ENCODE measurements at places on chromosomes 2 and 18. TPM values are rescaled to one million over a fixed set of nuclear protein-coding genes. Genes with fewer than 3 reads are reported as not detected.

DNA sequence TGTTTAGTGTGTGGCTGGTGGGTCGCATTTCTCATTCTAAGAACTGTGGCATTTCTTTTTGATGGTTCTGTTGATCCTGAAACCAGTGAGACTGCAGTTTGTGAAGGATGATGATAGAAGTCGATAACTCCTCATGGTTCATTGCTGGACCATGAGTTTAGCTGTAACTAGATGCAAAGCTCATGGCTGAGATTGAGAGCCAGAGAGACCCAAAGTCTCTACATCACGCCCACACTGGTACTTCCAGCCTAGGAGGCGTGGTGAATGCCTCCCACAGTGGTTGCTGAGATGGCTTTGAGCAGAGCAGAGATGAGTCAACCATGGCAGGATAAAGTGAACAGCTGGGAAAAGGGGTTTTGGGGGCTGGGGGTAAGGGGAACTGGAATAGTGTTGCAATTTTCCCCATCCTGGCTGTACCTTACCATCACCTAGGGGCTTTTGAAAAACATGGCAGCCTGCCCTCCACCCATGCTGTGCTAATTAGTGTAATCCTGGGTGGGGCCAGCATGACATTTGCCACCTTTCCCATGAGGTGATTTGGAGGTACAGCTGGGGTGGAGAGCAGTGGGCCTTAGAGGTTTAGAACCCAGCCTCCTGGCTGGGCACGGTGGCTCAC is 24.1 kb downstream of the INPP4A start:
- no peak for DNase-seq

- no peak for DNase-seq
Measured at GRCh38 chr2:127104881-127105655, 1.9 kb downstream of the BIN1 start.

- DNase-seq: no peak
Measured at GRCh38 chr2:192286093-192286701, 91.5 kb upstream of the TMEFF2 start.

DNA sequence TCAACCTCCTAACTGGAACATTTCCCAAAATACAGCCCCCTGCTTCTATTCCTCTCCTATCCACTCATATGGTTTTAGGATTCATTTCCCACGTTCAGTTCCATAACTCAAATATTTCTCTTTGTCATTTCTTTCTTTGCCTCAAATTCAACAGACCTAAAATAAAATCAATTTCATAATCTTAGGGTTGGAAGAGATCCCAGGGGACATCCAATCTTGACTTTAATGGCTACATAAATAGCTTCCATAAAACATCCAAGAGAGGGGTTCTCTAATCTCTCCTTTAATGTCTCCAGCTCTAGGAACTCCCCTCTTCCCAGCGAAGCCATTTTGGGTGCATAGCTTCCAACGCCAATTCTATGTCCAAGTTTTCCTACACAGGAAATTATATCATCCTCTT is 33.8 kb downstream of the RBKS start:
- no peak for DNase-seq

DNA sequence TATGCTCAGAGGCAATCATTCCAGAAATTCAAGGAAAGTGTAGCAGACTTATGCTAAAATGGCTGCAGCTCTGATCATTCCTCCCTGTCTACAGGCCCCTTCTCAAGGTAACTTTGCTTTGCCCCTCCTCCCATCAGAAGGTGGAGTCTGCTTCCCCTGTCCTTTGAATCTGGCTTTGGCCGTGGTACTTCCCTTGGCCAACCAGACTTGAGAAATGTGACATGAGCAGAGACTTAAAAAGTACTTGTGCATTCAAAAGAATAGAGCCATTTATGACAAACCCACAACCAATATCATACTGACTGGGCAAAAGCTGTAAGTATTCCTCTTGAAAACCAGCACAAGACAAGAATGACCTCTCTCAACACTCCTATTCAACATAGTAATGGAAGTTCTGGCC is 59.5 kb upstream of the NCKAP5 start:
- no peak for DNase-seq

DNA sequence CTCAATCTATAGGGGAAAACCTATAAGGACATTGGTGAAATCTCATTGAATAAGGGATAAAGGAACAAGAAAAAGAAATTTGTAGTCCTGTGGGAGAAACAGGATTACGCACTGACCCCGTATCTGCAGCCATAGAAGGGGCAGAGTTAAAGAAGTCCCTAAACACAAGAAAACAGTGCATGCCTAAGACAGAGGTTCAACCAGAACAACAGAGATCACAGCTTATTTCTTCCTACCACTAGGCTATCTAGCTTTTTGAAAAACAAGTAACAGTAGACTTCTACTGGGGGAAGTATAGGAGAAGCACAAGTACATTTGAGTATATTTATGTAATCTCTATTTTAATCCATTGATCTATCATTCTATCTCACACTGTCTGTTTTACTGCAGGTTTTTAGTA is 485.2 kb upstream of the REG3G start:
- no peak for DNase-seq

DNA sequence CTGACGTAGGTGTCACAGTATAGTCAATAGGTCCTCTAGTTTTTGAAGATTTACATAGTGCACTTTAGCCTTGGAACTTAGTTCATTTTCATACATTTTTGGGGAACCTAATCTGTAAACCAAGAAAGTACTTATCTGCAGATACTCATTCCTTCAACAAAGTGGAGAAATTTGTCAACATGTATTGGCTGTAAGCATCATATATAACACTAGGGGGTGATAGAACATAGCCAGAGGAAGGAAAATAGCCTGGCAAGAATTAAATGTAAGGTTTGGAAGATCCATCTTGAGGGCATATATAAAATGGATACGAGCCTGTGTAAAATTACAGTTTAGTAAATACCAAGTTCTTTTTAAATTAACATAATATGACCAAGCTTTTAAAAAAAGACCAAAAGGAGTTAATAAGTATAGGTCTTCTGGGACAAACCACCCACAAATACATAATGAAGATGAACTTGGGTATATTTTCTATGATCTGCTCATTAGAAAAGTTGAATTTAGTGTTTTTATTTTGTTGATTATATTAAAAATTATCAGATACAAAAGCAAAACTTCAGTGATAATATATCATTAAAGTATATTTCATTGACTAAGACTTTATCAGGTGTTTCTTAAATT is 18.2 kb downstream of the RPL37A start:
- DNase-seq: no peak

- DNase-seq: no peak
Measured at GRCh38 chr2:48767330-48767729, 11.8 kb upstream of the LHCGR start.

The C1GALT1C1L gene
- 0.64 TPM for total RNA-seq

The DNAH6 gene
- 0.22 TPM for total RNA-seq

The ACTR2 gene
- total RNA-seq: 109 TPM

The CAB39 gene
- 86.2 TPM for total RNA-seq

The LIPG gene
- total RNA-seq: not detected
